Activated CD8-positive, alpha-beta memory T cell treated with anti-CD3 and anti-CD28 coated beads for 4 hours (primary cell): ENCODE measurements at places on chromosomes 3 and 15.

- no peak for DNase-seq
Measured at GRCh38 chr3:62214850-62215249, 158.5 kb downstream of the FEZF2 start.

GRCh38 chr3:99637368-99638111 is 854 bp upstream of the COL8A1 start:
- no peak for DNase-seq

DNA sequence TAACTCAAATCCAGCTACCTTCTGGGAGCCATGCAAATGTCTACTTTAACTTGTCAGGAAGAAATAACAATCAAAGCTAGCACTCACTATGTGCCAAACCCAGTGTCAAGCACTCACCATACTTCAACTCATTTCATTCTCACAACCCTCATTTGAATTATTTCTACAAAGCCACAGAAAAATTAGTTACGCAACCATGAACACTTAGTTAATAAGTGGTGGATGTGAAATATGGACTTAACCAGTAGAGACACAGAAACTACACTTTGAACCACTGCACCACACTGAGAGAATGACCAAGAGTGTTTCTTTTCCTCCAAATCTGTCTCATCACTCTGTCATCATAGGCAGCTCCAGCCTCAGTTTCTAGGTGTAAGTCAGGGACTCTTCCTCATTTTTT is 91.0 kb upstream of the MBNL1 start:
- DNase-seq = no peak

DNA sequence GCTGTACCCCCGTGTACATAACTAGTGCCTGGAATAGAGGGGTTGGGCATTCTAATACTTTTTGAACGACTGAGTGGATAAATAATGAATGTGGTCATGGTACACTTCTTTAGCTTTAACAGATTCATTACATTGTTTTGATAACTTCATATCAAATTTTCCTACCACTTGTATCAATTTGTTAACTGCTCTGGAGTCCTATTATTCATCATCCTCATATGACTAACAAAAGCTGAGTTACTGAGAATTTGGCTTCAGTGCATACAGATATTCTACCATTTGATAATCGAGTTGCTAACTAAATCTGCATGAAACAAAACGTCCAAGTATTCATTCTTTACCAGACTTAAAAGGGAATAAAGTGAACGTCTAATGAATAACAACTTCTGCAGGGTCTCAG is 31.7 kb downstream of the FRMD5 start:
- no peak for DNase-seq

- no peak for DNase-seq
Measured at GRCh38 chr3:116322750-116323375, 122.4 kb downstream of the LSAMP start.

GRCh38 chr15:61036136-61036535 is 193.0 kb downstream of the RORA start:
- no peak for DNase-seq

DNA sequence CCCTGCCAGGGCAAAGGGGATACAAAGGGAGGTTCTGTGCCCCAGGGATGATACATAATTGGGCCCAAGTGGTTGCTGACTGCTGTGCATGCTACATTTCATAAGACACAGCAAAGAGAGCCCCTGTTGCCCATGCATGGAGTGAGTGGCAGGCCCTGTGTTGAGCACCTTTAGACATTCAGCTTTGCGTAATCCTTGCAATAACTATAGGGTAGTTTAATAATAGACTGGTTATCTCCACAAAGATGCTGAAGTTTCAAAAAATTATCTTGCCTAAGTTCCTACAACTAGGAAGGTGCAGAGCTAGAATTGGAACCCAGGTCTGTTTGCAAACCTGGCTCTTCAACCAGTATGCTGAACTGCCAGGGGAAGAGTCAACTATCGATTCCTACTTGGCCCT is 1.7 kb upstream of the OGG1 start:
- no peak for DNase-seq

GRCh38 chr3:25895443-25895842 is 105.6 kb downstream of the OXSM start:
- no peak for DNase-seq

DNA sequence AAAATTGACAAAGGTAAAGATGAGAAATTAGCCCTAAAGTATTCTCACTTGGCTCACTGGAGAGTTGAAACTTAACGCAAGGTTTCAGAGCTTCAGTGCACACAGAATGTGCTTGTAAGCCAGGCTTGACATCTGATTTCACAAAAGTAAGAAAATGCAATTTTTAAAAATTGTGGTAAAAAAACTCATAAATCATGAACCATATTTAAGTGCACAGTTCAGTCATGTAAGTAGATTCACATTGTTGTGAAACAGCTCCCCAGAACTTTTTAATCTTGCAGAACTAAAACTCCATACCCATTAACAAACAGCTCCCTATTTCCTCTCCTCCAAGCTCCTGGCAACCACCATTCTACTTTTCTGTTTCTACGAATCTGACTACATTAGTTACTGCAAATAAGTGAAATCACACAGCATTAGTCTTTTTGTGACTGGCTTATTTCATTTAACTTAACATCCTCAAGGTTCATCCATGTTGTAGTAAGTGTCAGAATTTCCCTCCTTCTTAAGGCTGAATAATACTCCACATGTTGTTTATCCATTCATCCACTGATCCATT is 14.5 kb downstream of the RTP3 start:
- DNase-seq = no peak

DNA sequence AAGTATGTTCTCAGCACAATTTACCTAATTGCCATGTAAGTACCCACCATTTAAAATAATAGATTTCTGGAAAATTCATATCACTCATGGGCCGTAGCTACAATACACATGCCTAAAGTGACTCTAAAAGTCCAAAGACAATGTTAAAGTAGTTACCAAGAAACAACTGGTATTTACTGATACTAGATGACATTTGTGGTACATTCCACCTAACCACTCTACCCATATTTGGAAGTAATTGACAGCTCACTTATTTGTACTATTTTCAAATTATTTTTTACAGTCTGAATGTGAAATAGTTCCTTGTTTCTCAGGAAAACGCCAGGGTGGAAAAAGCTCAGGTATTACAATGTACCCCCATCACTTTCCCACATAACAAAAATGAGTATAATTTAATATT is 573.0 kb downstream of the MECOM start:
- DNase-seq = no peak

GRCh38 chr3:8777978-8778267 is 8.5 kb upstream of the OXTR start:
- DNase-seq = no peak

- no peak for DNase-seq
Measured at GRCh38 chr3:35773417-35773816, 134.1 kb downstream of the ARPP21 start.

DNA sequence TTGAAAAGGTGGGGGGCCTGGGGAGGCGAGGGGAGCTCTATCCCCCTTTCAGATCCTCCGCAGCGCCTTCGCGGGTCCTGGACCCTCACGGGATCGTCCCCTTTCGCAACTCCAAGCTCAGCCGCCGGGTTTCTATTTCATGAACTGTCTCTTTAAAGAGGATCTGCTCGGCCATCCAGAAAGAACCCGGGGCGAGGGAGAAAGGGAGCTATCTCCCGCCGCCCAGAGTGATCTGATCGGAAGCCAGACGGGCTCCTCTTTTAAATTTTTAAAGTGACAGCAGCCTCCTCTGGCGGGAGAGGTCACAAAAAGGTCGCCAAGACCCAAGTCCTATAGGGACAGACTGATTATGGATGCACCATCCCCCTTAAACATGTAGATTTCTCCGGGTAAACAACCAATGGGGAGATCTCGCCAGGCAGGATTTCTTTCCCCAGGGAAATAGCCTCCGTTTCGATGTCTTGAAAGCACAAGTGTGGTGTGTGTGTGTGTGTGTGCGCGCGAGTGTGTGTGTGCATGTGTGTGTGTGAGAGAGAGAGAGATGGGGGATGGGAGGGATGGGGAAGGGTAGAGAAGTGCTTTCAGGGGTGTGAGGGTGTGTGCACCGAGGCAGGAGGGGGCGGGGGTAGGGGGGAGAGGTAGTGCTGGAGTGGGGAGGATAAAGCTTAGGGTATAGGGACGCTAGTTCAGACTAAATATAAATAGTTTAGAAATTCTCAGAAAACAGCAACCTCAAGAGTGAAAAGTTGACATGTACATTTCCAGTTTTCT is 516.1 kb downstream of the MECOM start:
- no peak for DNase-seq

DNA sequence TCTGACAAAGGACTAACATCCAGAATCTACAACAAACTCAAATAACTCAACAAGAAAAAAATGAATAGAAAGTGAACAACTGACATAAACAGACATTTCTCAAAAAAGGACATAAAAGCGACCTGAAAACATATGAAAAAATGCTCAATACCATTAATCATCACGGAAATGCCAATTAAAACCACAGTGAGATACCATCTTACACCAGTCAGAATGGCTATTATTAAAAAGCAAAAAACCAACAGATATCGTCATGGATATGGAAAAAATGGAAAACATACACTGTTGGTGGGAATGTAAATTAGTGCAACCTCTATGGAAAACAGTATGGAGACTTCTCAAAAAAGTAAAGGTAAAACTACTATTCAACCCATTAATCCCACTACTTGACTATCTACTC is 53.3 kb downstream of the ZNF385D start:
- DNase-seq = no peak

DNA sequence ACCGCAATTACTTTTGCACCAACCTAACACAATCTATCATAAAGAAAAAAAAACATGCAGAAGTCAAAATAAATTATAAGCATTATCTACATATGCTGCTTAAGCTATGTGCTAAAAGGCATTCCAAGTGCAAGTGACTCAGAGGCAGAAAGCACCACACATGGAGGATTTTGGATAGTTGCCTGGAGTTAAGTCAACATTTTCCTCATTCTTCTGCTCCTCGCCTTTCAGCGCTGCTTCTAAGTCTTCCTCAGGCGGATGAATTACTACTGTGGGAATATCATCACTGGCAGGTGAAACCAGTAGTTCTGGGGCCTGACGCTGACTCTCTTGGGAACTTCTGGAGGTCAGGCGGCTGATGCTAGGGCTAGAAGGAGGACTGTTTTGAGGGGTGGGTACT is 53.1 kb downstream of the SLC4A7 start:
- DNase-seq = no peak

DNA sequence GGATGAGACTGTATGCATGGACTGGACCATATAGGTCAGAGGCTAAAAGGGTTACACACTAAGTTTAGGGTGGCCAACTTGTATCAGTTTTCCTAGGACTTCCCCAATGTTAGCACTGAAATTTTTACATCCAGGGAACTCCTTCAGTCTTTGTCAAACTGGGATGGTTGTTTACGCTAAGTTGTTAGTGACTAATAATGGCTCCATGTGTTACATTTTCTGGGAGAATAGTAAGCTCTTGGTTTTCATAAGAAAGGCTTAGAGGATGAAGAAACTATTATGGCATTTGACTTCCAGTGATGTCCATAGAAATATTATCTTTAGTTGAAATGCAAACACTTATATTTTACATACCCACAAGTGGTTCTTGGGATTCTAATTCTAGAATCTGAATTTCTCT is 57.9 kb upstream of the ST3GAL6 start:
- no peak for DNase-seq

- DNase-seq = no peak
Measured at GRCh38 chr3:53939813-53940212, 48.2 kb upstream of the SELENOK start.

DNA sequence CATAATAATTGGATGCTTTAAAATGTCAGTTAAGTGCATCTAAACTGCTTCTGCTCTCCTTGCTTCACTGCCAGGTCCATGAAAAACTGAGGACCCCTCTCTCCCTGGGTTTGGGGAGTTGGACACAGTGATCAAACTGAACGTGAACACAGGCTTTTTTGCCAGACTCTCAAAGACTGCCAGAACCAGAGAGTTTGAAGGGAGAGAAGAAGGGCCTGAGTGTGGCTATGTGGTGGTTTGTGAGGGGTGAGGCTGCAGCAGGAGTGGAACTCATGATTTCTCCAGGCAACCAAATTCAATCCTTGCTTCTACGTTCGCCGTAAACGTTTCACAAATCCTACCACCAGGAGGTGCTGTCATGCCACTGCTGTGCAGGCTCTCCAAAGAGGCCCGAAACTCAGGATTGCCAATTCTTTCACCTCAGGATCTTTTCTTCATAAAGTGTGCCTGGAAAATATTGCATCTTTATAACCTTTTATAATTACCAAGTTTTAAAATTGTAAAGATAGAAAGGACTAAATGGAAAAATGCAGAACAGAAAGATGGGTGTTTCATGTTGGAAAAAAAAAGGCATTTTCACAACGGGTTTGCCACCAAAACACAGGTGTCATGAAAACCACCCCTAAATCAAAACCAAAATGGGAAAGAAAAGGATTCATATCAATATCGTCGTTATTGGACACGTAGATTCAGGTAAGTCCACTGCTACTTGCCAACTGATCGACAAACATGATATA is 19.7 kb downstream of the TM4SF4 start:
- no peak for DNase-seq

- DNase-seq = peak; percentile 97
Measured at GRCh38 chr3:122415762-122416654, at the start of gene WDR5B. Gene WDR5B (minus strand): TSS chr3:122416062. CDS start chr3:122415528, 534 bp downstream.

DNA sequence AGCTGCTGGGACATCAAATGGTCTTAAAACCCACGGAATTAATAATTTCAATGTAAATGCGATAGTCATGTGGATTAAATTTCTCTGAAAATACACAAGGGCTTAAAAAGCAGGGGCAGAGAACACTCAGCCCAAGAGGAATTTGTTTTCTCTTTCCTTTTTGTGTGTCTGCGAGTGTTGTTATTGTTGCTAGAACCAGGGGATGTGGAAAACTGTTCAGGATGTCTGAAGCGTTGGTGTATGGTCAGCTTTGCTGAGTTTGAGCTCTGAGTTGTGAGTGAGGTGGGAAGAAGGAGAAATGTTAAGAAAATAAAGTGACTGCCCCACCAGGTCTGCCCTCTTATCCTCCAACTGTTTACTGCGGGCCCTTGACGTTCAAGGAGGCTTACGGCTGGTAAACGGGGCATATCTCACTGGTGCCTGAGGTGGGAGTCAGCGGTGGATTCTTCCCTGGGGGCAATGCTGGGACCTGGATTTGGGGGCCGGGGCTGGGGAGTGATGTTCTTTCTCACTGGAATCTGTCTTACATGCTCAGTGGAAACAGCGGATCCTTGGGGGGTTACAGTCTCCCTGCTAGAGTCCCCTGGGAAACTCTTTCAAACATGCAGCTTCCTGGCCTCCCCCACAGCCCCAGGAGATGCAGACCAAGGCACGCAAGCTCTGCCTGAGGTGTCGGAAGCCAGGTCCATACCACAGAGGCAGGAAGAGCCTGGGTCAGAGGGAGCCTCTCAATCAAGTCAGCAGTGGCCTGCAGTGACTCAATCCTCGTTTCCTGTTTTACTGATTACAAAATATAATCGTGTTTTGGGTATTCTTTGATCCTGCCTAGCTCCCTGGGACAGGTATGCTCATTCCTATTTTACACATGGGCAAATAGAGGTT is 41.8 kb downstream of the ITGA11 start:
- DNase-seq = no peak

- DNase-seq = no peak
Measured at GRCh38 chr3:57718118-57718517, 25.2 kb upstream of the DENND6A start.

DNA sequence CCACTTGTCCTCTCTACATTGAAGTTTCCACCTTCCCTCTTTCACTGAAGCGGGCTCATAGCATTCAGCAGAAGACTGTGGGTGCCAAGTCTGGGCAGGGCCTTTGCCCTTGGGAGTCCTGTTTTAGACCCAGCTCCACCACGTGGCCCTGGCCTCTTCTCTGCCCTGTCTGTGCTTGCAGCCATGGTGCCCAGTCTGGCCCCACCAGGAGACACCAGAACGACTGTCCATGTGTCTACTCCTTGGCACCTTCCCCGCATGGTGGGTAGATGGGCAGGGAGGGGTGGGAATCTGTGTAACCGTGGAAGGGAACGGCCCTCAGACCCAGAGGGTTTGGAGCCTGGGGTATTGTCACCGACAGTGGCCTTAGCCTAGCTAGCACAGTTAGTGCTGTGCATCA is 17.9 kb upstream of the EMC3 start:
- DNase-seq = no peak
